ENCODE measurements at places on chromosomes 11 and 22. TPM values are rescaled to one million over a fixed set of nuclear protein-coding genes. Genes with fewer than 3 reads are reported as not detected.
A peak's percentile ranks its signal among the peaks of the same experiment; 100 is the strongest.

DNA sequence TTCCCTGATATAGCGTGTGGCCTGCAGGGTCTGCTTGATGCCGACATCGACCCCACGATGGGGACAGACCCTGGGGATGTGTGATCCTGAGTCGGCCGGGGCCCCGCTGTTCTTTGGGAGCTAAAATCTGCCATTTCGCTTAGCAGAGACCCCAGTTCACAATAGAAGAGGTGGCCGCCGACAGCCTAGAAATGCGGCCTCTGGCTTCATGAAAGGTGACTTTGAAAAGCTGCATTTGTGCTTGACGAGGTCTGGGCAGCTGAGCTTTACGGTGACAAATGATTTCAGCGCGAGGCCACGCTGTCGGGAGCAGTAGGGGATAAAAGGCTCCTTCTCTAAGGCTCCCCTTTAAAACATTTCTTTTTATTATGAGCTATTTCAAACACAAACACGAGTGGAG lies 71.7 kb downstream of the RPS6KA4 start:
- peak; percentile 50 for DNase-seq

The SCN3B gene
- total RNA-seq, result not detected

DNA sequence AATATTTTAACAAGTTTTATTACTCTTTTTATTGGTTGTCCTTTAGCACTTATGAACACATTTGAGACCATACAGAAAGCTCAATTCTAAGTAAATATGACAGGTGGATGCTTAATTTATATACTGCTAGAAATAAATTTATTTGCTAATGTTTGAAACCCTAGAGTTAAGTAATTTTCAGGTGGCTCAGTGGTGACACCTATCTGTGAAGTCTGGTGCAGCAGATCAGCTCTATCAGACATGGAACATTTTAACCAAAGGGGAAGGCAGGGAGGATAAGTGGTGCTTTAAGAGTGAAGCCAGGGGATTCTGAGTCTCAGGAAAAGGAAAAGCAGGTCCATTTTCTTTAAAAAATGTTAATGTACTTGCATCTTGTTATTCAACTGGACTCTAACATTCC lies 175.8 kb downstream of the DSCAML1 start:
- no peak for DNase-seq

The HEPACAM gene
- total RNA-seq, result not detected

The SCT gene
- total RNA-seq, result not detected

DNA sequence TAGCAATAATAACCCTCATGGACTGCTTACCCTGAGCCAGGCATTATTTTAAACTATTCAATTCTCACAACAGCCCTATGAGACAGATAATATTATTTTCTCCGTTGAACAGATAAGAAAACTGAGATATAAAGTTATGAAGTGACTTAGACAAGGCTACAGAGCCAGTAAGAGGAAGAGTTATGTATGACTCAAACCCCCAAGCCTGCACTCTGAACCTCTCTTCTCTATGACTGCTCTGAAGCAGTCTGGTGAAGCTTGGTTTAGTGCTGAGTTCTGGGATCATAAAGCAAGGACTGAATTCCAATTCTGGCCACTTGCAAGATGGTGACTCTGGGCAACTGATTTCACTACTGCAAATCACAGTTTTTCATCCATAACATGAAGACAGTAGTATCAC lies 34.5 kb downstream of the TNKS1BP1 start:
- DNase-seq, result no peak

The AASDHPPT gene
- total RNA-seq, result 44.2 TPM

The DDX10 gene
- total RNA-seq, result 24.7 TPM

DNA sequence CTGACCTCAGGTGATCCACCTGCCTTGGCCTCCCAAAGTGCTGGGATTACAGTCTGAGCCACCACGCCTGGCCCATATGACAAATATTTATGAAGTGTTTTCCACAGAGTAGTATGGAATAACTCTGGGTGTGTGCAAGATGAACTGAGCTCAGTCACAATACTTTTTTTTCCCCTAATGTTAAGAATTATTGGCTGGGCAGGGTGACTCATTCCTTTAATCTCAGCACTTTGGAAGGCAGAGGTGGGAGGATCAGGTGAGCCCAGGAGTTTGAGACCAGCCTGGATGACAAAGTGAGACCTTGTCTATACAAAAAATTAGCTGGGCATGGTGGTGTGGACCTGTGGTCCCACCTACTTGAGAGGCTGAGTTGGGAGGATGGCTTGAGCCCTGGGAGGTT lies 6.4 kb downstream of the PTPRJ start:
- DNase-seq, result no peak

The EMID1 gene
- total RNA-seq, result 45.6 TPM

The RFPL2 gene
- total RNA-seq, result not detected

The LMO1 gene
- not detected for total RNA-seq

DNA sequence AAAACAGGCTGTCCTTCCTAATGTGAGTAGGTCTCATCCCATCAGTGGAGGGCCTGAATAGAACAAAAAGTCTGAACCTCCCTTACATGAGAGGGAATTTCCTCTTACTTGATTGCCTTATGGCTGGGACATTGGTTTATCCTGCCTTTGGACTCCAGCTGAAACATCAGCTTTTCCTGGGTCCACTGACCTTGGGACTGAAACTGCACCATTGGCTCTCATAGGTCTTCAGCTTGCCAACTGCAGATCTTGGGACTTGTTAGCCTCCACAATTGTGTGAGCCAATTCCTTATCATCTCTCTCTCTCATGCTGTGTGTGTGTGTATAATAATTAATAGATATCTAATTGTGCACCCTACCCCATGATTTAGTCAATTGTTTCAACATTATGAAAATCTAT lies 375.3 kb upstream of the DDI1 start:
- DNase-seq, result no peak

DNA sequence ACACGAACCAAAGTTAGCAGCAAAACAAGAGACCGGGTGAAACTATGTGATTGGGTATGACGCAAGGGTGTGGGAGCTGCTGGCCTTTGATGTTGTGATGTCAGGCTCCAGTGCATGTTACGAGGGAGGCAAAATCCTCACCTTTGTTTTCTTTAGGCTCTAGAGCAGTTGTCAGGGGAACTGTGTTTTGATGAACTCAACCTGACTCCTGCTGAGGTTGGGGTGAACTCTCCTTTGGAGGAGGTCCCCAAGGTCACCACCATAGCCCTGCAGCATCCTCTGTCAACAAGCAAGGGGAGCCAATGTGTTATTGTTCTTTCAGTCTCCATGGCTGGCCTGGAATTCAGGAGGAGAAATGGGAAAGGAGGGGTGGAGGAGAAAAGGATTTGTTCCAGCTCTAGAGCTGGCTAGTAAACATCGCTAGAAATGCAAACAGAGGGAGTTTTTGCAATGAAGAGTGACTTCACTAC lies 33.8 kb downstream of the RASSF10 start:
- no peak for DNase-seq

DNA sequence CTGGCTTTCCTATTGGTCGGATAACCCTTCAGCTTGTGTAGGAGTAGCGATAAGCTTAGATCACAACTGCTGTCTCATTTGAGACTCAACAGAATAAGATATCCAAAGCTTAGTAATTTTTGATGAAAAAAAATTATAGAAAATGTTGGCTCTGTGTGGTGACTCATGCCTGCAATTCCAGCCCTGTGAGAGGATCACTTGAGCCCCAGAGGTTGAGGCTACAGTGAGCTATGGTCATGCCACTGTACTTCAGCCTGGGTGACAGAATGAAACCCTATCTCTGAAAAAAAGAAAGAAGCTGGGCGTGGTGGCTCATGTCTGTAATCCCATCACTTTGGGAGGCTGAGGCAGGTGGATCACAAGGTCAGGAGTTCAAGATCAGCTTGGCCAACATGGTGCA lies 55.6 kb upstream of the RRM1 start:
- DNase-seq, result no peak

GRCh38 chr22:44211256-44211945 lies 30.7 kb downstream of the PARVG start:
- DNase-seq, result no peak

The SEPTIN3 gene
- total RNA-seq, result not detected

GRCh38 chr11:12187399-12187798 lies 77.0 kb downstream of the MICAL2 start:
- DNase-seq, result peak; percentile 78

DNA sequence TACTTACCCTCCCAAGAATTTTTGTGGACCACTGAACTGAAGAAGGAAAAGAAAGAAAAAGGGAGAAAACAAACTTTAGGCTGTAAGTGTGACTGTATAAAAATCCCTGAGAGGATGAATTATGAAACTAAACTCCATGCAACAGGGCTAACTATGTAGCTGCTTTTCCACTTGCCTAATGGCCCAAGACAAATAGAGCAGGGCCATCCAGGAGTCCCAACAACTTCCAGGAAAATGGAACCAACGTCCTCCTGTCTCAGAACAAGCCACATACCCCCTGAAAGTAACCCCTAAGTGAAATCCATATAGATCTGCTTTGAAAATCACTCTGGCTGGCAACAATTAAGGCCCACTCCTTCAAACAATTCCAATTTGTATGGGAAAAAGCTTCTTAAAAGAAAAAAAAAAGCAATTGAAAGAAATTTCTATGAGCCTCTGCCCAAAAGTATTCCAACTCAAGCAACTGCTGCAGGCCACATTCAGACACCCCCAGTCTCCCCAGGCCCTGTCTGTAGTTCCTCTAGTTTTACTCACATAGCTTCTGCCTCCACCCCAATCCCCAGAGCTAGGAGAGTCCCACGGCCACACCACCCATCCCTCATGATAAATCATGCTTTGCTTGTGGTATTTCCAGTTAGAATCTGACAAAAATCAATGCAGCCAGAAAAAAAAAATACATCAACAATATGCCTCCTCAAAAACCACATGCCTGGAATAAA lies 12.7 kb downstream of the RBFOX2 start:
- no peak for DNase-seq

DNA sequence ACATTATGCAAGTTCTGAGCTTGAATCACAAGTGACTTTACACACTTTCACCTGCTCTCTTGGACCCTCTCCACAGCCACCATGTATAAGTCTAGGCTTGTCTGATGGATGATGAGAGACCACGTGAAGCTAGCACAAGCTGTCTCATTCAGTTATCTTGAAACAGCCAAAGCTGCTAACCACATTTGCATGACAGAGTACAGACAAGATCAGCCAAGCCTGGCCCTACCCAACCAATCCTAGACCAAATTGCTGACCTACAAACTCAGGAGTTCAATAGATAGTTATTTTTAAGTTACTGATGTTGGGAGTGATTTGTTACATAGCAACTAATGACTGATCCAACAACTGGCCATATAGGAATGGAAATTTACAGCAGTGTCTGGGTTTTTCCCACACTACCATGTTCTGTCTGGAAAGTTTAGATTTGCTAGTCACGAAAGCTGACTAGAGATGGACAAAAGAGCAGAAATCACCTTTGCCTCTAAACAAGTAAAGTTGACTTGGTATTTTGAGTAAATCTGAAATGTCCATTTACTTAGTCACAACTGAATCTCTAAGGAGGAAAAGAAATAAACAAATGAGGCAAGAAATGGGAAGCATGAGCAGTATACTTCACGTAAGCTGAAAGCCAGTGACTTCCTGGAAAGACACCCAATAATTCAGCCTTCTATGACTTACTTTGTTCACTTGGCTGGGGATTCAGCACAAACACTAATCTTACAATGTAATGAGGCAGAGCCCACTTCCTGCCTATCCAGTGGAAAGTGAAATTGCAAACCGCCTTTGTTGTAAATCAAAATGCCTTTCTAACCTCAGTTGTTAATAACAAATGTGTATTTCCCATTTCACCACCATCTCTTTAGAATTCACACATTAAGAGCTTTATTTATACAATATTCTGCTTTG lies 101.7 kb downstream of the FAM181B start:
- no peak for DNase-seq

- DNase-seq, result no peak
Observed at GRCh38 chr11:100776212-100776896, 89.3 kb downstream of the ARHGAP42 start.

Measured in SJSA1 (cell line).